ENCODE measurements at places on chromosomes 1 and 21.

DNA sequence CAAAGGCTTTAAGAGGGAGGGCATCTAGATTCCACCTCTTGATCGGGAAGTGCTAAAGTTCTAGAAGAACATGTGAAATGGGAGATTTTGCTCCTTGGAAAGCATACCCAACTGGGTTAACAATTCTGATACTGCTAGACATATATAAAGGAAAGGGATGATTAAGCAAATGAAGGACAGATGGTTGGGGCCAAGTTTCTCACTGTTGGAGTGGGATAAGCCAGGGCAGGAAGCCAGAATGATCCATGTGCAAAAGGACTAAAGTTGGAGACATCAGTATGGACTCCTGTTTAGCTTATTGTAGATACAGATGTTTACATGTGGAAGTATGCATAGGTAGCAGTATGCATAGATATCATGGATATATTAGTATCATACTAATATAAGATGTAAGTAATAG, 16.8 kb downstream of the PLA2G5 start:
- DNase-seq, result no peak

DNA sequence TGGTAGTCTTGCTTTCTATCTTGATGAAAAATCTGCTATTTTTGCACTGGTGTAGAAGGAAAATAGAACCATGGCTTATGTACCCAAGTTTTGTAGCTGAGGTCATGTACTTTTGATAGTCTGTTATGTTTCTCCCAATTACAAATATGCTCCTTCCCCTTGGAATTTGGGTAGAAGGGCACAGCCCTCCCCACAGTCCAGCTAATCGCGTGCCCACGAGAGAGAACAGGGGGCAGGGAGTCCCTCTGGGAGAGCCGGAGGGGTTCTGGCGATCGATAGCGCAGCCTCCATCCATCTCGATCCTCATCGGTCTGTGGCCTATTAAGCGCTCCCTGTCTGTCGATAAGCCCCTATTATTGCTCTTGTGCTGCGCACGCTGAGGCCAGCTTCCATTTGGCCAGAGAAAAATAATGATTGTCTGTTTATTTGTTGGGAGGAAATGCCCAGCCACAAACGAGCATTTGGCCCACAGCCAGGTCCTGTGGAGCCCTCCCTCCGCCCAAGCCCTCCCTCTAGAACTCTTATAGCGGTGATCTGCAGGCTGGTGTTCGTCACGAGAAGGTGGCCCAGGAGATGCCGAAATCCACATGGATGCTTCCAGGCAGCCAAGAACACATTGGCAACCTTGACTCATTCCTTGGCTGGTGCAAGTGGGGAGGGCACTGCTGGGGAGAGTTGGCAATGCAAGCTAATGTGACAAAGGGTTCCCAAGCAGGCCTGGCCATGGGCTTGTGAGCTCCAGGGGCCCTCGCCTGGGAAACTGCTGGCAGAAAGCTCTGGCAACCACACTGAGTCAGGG, 134.7 kb upstream of the TNR start:
- no peak for DNase-seq

- DNase-seq, result no peak
These were observed 37.2 kb downstream of the PDPN start for GRCh38 chr1:13620825-13621224.

DNA sequence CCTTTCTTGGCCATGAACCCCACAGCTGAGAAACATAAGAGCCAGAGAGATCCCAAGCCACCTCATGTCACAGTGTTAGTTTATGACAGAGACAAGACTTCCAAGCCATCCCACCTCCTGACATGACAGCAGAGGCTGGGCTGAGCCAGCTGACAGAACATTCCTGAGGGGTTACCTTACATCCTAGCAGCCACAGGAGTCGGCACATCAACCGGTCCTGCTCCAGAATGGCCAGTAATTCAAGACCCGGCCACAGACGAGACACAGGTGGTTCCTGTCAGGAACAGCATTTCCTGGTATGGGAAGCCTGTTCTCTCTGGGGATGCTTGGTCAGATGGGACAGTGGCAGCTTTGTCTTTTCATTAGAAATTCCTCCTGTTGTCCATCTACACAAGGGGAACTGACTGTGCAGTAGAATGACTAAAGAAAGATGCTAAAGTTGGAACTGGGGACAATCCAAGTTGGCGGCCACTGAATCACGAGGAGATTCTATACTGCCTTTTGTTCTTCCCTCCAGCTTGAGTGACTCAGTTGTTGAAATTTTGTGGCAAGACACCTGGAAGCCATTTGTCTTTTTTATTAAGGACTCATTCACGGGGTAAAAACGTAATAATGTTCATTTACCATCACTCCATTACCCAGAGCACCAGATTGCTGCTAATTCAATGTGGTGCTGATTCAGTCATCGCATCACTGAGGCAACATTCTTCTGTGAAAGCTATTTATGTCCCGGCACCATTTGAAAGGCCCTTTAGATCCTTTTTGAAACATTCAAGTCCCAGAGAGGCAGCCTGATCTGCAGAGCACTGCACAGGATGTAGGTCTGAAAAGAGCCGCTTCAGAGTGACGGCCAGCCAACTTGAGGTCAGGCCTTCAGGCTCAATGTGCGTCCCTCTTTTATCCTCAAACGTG, 37.2 kb upstream of the NPL start:
- DNase-seq, result no peak

DNA sequence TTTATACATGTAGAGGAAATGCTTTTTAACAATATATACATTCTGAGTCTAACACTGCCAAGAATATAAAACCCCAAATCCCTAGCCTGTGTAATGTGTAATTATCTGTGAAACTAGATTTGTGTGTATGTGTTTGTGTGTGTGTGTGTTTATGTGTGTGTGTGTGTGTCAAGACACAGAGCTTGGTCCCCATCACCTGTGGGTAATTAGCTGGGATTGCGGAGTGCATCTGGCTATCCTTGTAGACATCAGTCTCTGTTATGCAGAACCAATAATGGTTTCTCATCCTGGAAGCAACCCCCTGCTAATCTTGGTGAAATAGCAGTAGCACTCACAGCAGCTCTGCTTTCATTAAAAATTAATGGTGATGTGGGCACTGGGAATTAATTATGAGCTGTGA, 26.3 kb upstream of the ST6GALNAC3 start:
- no peak for DNase-seq

GRCh38 chr1:201385299-201385891, 7.9 kb upstream of the TNNT2 start:
- DNase-seq, result no peak

GRCh38 chr1:184646824-184647223, 107.8 kb downstream of the EDEM3 start:
- no peak for DNase-seq

DNA sequence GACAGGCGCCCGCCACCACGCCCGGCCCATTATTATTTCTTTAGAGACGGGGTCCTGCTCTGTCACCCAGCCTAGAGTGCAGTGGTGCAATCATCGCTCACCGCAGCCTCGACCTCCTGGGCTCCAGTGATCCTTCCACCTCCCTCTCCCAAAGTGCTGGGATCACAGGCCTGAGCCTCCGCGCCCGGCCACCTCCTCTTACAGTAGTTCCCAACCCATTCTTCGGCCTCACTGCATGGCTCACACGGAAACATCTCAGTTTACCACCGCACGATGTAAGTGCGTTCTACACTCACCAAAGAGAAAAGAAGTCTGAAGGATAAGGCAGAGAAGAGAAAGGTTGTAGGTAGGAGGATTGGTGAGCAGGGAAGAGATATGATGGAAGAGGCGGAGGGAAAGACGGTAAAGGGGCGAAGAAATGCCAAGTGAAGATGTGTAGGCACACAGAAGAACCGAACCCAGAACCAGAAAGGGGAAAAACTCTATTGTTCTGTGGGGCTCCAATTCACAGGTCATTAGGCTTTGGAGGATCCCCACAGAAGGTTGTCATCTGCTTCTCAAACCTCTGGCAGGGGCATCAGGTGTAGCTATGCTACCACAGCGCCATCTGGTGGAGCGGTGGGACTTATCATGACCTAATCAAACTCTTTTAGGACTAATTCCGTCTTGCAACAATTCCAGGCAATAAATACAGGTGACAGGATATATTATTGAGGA, 504.2 kb downstream of the SMYD3 start:
- DNase-seq, result peak; percentile 69

DNA sequence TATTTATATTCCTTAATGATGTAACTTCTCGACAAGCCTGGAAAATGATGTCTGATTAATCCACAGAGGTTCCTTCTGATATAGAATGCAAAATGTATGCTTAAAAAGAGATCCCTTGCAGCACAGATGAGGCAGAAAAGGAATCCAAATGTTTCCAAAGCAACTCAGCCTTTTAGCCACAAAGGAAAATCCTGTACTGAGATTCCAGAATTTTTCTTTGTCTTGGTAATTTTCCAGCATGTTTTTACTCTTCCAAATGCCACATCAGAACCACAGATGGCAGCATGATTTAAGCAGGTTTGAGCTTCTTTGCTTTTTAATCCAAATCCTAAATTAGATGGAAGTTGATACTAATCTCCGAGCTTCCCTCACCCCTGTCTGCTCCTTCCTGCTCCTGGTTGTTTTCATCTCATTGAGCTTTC, 176.4 kb upstream of the PALMD start:
- no peak for DNase-seq

- no peak for DNase-seq
These were observed 96.8 kb downstream of the INTS7 start for GRCh38 chr1:211938561-211938997.

GRCh38 chr1:15004396-15004795, 149.2 kb upstream of the TMEM51 start:
- DNase-seq, result no peak

DNA sequence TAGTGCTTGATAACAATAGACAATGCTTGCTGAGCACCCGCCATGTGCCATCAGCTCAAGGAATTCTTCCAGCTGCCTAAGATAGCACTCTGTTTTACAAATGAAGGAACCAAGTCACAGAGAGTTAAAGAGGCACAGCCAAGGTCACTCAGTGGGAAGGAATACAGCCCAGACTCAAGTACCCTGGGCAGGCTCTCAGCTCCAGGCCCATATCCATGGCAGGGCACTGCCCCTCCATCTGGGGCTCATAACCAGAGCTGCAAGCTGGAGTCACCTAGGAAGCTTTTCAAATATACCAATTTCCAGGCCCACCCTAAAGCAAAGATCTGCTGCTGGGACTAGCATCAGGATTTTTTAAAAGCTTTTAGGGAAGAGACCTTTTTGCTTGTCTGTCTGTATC, 1.6 kb downstream of the CLEC20A start:
- DNase-seq, result no peak

DNA sequence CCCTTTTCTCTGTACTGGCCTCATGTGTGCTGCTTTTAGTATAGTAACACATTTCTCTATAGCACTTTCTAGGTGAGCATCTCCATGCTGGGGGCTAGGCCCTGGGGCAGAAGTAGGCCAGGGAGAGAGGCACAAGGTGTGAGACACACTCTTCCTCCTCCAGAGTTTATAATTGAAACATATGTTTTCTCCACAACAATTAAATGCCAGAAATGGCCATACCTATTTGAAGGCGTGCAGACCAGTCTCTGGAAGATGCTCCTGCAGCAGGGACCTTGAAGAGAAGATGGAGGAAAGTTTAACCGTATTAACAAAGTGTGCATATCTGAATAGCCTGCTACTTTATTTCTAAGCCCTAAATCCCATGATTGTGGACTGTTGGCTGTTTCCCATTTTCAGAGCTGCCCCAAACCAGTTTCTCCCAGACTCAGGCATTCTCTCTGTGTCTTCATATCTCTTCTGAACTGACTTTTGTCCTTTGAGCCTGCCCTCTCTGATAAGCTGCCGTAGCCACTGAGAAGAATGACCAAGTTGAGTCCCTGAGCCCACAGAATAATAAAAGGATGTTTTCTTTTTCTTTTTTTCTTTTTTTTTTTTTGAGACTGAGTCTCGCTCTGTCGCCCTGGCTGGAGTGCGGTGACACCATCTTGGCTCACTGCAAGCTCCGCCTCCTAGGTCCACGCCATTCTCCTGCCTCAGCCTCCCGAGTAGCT, 81.3 kb downstream of the LRRC8D start:
- no peak for DNase-seq

GRCh38 chr1:71053758-71054157, 6.1 kb upstream of the PTGER3 start:
- DNase-seq, result no peak

GRCh38 chr1:21553116-21553926, 44.1 kb downstream of the ALPL start:
- DNase-seq, result no peak

DNA sequence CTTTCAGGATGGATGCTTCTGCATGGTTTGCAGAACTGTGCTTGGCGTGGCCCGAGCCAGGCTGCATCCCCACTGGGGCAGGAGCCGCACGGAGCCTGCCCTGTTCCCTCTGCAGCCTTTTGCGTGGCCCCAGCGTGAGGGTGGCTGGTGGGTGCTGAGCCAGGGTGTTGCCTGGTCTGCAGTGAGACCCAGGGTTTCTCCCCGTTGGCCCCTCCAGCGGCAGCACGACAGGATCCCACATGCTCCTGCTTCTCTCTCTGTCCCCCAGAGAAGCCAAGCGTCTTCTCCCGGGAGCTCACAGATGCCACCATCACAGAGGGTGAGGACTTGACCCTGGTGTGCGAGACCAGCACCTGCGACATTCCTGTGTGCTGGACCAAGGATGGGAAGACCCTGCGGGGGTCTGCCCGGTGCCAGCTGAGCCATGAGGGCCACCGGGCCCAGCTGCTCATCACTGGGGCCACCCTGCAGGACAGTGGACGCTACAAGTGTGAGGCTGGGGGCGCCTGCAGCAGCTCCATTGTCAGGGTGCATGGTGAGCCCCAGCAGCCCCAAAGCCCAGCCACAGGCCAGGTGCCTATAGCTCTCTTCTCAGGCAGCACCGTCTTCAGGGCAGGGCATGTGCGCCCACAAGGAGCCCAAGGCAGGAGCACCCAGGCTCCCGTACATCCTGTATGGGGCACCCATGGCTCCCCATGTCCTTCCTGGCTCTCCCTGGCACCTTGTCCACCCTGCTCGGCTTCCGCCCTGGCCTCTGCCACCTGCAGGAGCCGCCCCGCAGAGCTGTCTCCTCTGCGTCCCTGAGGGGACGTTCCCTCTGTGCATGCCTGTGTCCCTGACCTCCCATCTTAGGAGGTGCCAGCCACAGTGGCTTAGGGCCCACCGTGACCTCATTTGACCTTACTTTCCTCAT, 78.9 kb downstream of the OBSCN start:
- DNase-seq, result no peak

- DNase-seq, result no peak
These were observed 10.5 kb downstream of the ARID1A start for GRCh38 chr1:26706315-26706714.

DNA sequence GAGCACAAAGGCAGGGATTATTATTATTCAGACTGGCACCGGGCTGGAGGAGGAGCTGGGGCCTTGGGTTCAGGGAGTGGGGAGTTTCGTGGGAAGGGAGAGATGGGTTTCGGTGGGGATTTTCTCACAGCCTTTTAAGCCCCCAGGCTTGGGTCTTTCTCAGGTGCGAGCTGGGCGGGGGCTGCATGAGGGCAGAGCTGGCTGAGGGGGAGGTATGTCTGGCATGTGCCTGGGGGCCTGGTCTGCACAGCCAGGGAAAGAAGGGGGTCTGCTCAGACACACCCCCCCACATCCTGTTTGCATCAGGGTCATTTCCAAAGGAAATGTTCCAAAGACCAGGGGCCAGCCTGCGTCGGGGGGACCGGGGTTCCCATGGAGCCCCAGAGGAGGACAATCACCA, 21.6 kb downstream of the GRHL3 start:
- no peak for DNase-seq

- no peak for DNase-seq
These were observed 22.5 kb downstream of the DPH5 start for GRCh38 chr1:101003012-101003650.
